Hematopoietic multipotent progenitor cell (in vitro differentiated cells): ENCODE measurements at places on chromosomes 16 and 17.
A peak's percentile ranks its signal among the peaks of the same experiment; 100 is the strongest.

DNA sequence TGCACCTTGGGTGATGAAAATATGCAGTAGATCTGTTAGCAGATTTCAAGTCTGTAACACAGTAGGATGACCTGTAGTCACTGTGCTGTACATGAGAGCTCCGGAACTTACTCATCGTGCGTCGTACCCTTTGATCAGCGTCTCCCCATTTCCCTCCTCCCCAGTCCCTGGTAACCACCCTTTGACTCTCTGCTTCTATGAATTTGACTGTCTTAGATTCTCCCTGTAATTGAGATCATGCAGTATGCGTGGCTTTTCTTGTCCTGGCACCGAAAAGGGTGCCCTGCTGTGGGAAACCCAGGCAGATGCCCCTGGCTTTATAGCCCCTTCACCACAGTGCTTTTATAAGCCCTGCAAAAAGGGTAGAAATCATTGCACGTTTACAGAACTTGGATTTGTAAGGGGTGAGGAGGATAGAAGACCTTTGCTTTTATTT, 20.5 kb downstream of the CLEC16A start:
- no peak for DNase-seq

GRCh38 chr17:34858591-34859565, 102.4 kb downstream of the CCT6B start:
- DNase-seq: no peak

DNA sequence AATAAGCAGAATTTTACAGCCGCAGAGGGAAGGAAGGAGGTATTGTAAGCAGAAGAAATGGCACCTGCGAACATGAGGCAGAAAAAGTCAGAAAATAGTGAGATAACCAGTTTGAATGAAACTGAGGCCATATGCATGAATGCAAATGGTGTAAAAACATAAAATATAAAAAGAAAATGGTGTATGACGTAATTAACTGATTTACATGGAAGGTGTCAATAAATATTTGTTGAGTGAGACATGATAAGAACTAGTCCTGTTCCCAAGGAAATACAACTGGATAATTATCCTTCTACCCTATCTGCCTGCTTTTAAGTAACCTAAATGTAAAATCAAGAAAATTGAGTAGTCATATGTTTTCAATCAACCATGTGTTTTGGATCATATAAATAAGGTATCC, 178.1 kb upstream of the TOX3 start:
- no peak for DNase-seq

DNA sequence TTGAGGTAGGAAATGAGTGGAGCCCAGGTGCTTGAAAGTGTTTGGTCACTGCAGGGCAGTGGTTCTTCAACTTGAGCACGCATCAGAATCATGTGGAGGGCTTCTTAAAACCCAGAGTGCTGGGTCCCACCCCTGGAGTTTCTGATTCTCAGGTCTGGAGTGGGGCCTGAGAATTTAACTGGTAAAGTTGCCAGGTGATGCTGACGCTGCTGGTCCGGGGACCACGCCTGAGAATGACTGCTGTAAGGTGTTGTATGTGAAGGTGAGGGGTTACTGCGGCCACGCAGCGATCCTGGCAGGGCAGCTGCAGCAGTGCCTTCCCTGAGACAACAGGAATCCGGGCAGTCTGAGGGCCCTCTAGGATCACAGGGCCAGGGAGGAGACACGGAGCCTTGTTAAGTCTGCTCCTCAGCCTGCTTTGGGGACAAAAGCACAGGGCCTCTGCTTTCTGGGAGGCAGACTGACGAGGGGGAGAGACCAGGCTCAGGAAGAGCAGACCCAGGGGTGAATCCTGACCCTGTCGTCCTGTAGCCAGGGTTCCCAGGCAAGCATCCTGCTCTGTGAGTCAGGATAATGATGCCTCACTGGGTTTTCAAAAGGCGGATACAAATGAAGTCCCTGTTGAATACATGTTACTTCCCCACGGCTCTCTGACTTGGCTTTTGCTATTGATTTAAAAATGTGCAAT, 16.2 kb downstream of the CCDC42 start:
- DNase-seq: no peak

- peak; percentile 85 for DNase-seq
These were observed 1.0 kb downstream of the EEF2K start for GRCh38 chr16:22206842-22207714.
